ENCODE measurements at places on chromosomes 5 and 9.
A peak's percentile ranks its signal among the peaks of the same experiment; 100 is the strongest.

DNA sequence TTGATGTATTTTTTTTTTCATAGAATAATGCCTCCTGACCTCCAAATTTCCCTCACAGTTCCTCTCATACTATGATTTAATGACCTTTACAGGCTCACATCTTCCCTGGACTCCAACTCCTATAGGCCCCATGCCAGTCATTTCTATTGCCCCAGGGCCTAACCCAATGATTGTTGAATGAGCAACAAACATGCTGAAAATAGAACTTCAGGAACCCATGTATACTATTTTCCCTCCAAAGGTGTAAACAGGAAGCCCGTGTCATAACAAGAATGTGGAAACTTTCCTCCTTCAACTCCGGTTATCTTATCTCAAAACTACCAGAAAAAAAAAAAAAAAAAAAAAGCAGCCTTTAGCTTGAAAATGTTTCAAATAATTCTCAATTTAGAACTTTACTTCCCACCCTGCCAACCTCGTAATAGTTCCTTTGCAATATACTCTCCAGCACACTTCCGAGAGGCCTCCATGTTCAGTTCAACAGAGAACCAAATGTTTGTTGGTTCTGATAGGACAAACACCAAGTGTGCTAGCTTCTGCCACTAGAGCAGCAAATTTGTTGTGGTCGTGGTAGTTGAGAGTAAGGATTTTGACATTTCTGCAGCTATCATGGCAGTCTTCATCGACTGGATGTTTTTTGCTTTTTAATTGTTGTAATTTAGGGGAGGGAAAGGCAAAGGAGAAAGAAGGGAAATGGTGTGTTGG is 25.8 kb downstream of the TRPM6 start:
- no peak for DNase-seq

GRCh38 chr9:16258191-16258590 is 612.3 kb downstream of the BNC2 start:
- DNase-seq, result no peak

- no peak for DNase-seq
These were observed 22.2 kb downstream of the ENG start for GRCh38 chr9:127832248-127832647.

DNA sequence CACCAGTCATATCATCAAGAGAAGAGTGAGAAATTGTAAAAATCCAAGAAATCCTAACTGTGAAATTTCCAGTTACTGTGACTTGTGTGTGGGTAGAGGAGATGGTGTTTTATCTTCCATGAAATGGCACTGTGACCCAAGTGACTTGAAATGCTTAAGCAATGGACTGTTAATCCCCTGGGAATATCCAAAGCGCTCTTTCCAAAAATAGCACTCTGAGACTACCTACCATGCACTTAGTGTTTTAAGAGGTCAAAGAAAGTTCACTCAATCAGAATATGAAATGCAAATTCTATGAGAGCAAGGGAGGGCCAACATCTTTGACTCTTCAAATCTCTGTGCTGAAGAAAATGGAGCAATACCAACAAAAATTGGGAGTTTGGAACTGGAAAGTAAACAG is 244.0 kb downstream of the GABRB2 start:
- DNase-seq, result no peak

GRCh38 chr9:75265525-75265972 is 177.2 kb downstream of the OSTF1 start:
- peak; percentile 8 for DNase-seq

DNA sequence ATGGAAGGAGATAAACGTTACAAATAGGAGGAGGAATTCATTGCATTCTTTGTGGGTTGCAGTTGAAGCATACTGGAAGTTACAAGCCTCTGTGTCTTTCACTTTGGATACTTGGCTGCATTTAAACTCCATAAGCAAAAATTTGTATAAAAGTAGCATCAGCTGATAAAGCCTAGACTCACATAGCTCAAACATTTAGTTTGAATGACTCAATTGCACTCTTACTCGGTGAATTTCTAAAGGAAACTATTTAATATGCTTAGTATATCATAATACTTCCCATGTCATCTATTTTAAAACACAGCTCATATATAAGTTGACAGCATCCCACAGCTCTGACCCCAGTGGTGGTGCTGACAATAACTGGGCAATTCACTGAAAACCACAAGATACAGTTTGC is 596.6 kb upstream of the ZNF608 start:
- no peak for DNase-seq

DNA sequence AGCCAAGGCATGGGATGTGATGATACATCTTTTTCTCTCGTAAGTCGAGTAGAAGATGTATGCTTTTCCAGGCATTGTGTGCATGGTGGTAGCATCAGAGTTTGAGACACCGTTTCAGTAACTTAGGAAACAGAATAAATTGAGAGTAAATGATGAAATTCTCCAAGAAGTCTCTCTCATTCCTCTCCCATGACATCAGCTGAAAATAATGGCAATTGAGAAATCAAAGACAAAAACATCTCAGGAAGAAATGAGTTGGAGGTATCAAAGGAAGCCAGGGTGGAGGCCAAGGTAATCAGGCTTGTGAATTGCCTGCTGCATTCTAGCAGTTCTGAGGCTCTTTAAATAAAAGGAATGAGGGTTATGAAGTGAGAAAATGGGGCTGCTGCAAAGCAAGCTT is 53.9 kb downstream of the SGCD start:
- DNase-seq, result no peak

DNA sequence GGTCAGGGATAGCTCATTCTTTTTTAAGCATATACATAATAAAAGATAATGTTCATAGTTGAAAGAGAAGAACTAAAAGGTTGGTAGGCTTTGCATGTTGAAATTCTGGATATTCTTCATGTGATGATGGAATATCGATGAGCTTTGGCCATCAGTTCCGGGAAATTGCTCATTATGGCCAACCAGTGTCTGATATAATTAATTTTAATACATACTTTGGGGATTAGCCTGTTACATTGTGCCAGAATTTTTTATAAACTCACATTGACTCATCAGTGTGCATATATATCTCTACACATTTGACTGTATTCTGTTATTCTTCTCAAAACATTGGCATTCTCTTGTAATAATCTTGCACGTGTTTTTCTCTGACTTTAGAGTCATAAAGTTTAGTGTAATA is 84.3 kb downstream of the NNT start:
- no peak for DNase-seq

GRCh38 chr9:127549751-127550150 is 62.3 kb upstream of the STXBP1 start:
- no peak for DNase-seq

DNA sequence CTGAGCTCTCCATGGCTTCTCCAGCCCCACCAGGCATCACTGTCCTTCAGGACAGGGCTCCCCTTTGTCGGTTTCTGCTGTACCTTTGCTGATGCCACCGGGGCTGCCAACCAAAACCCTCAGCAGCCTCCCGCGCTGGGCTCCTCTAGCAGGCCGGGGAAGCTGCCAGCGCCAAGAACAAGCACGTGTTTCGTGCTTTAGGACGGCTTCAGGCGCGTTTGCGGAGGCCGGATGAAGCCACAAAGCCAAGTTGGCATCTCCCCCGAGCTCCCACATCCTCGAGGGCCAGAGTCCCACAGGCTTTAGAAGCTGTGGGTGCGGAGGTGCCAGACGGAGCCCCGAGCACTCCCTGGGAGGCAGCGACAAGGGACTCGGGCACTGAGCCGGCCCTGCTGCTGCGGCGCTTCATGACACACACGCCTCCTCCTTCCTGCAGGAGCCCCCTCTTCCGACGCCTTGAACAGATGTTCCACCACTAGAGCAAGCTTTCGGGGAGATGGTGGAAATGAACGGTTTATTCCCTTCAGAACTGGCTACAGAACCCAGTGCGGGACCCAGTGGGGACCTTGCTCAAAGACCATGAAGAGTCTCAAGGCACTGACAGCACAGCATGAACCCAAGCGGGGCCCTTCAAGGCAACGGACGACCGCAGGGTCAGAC is 36.7 kb downstream of the SARDH start:
- DNase-seq, result no peak

DNA sequence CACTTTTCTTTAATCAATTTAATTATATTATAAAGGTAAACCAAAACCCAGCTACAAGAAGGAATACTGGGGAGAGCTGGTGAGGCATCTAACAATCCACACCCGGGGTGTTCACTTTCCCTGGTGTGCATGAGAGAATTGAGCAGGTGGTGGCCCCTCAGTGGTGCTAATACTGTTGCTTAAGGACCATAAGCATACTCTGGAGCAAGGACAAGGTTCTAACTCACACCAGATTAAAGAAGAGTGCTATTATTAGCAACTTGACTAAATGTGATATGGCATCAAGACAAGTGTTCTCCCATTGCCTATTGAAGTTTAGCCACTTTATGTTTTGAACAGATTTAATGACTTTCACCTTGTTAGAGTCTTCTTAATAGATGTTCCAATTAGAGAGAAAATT is 8.8 kb downstream of the RGS7BP start:
- no peak for DNase-seq

GRCh38 chr5:71892641-71893365 is 173.7 kb downstream of the CARTPT start:
- no peak for DNase-seq

- DNase-seq, result no peak
These were observed 30.6 kb upstream of the TTC1 start for GRCh38 chr5:159978358-159978757.

DNA sequence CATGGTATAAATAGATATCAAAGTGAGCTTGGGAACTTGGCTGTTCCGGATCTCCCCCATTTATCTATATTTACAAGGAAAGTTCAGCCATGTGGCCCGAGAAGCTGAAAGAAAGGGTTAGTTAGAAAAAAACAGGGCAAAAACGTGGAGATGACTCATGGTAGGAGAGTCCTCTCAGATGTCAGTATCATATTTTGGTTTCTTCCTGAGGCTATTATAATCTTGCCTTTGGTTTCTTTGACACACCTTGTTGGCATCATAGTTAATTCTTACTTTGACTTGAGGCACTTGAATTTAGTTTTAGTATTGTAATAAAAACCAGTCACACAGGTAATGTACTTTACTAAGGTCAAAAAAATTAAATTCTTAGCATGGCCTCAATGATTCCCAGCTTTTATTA is 59.9 kb downstream of the GABRA6 start:
- DNase-seq, result no peak

DNA sequence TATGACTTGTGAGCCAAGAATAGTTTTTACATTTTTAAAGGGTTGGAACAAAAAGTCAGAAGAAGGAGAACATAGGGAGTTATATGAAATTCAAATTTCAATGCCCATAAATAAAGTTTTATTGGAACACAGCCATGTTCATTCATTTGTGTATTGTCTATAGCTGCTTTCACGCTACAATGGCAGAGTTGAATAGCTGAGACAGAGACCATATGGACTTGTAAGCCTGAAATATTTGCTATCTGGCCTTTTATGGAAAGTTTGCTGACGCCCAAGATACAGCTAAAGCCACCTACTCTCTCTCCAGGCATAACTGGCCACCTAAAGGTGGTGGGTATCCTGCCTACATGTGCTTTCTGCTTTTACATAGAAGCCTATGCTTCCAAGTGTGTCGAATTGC is 10.9 kb downstream of the DAB2IP start:
- DNase-seq, result no peak

DNA sequence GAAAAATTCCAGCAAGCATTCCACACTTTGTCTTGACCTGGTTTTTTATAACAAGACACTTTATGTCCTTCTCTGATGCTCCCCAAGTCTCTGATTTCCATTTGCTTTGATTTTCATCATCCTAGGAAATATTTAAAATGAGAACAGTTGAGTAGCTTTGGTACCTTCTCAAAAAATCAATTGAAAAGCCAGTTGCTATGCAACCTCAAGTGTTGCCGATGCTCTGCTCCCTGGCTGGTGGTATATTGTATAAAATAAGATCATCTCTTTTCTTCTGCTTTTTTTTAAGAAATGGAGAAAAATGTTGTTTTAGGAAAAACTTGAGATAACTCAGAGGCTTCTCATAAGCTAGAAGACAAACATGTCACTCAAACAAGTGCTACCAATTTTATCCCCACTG is 109.7 kb downstream of the ZNF354C start:
- DNase-seq, result no peak

DNA sequence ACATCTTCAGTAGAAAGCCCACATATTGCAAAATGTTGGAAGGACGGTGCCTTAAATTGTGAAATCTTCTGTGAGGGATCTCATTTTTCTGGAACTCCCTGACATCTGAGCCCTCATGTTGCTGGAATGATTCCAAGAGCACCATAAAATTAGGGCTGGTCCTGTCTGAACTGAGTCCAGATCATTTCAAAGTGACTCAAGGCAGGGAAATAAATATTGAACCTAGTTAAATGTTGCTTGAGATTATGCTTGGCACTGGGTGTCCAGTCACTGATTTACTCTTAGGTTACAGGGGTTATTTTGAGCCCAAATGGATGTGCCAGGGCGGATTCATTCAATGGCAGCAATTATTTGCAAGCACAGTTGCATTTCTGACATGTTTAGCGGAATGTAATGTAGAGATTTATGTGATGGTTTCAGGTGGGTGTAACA is 437.0 kb downstream of the PIK3R1 start:
- no peak for DNase-seq

DNA sequence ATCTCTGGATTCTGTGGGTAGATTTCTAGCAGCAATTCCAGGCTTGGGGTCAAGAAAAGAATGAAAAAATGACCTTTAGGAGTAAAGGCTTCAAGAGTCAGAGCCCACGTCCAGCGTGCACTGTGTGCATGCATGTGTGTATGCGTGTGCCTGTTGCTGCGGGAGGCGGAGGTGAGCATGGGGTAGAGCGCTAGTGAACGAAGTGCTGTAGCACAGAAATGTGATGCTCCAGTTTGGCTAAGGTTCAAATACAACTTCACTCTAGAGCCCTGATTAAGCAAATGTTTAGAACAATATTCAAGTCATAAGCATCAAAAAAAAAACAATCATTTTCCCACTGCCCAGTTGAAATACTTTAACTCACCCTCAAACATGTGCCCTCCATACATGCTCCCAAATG is 403.9 kb downstream of the ZNF608 start:
- DNase-seq, result no peak

DNA sequence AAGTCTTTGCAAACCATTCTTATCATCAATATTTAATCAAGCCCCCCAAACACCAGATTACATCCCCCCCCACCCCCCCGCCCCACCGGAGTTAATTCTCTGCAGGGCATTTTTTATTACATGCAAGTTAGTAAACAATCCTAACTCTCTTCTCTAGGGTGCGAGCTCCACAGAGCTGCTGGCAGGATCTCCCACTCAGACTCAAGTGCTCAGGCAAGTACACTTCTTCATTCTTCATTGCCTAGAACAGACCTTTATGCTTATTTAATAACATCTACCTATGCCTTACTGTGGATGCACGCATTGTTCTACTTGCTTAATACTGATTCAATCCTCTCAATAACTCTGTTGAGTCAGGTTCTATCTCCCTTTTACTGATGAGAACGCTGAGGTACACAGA is 9.9 kb downstream of the SAXO1 start:
- no peak for DNase-seq

GRCh38 chr5:149153751-149154610 is 12.7 kb downstream of the ABLIM3 start:
- DNase-seq, result no peak

DNA sequence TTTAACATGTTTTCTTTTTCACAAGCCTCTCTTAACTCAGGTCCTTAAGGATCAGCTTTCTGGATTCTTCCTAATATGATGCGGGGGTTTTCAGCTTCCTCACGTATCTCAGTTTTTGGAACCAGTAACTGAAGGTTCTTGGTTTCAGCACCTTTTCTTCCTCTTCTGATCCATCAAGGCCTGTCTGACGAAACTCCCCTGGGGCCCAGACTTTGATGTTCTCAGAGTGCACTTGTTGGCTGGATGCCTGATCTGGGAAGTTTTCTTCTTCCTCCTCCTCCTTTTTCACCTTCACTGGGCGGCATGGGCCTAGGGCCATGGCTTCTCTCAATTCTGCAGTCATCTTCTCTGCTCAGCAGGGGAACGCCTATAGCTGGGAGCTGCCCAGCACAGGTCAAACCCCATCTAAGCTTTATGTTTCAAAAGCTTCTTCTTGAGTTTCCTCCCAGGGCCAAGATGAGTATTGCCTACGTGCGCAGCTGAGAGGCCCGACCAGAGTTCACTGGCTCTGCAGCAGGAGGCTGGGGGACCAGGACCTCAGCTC is 44.8 kb downstream of the GHR start:
- no peak for DNase-seq
